ENCODE measurements at places on chromosomes 11 and 22. TPM values are rescaled to one million over a fixed set of nuclear protein-coding genes. Genes with fewer than 3 reads are reported as not detected.

Gene RFPL3
- total RNA-seq, result not detected

Gene SYT9
- 0.27 TPM for total RNA-seq

Gene TEX12
- not detected for total RNA-seq

Gene C11orf91
- 1.3 TPM for total RNA-seq

Gene TMEM134
- 73.9 TPM for total RNA-seq

Gene PNPLA5
- 0.07 TPM for total RNA-seq

Gene H19
- 6.6 TPM for total RNA-seq

Gene SEC14L2
- 29.7 TPM for total RNA-seq

Data from A549 treated with RU486 at 1 μM for 4 hours (cell line).